Activated T-cell treated with anti-CD3 and anti-CD28 coated beads, Interleukin-2, amount 50 U/mL, for 72 hours (primary cell): ENCODE measurements at places on chromosomes 6 and 20. TPM values are rescaled to one million over a fixed set of nuclear protein-coding genes. Genes with fewer than 3 reads are reported as not detected.

DNA sequence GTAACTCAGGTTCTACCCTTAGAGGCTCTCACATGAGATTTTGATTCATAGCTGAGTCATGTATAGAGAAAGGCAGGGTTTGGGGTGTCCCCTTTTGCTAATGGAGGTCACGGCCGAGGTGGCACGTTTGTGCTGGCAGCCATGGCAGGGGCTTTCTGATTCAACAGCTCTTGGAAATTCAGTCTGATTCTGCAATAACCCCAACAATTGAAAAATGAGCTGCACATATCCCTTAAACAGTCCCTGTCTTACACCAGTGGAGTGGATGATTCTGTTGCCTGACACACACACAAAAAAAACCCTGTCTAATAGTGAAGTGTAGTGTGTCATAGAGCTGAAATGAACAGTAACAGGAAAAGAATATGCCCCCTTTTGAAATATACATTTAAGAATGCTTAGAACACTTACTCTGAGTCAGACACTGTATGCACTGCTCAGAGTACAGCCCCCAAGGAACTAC is 40.4 kb upstream of the ARG1 start:
- H3K36me3 ChIP-seq = peaks cover 2% of the 10 kb centered on the region
- peaks cover 57% of the 10 kb centered on the region for H3K4me1 ChIP-seq
- no peaks in the 10 kb centered on the region for H3K27me3 ChIP-seq
- no peak overlapping the region for H3K27ac ChIP-seq

DNA sequence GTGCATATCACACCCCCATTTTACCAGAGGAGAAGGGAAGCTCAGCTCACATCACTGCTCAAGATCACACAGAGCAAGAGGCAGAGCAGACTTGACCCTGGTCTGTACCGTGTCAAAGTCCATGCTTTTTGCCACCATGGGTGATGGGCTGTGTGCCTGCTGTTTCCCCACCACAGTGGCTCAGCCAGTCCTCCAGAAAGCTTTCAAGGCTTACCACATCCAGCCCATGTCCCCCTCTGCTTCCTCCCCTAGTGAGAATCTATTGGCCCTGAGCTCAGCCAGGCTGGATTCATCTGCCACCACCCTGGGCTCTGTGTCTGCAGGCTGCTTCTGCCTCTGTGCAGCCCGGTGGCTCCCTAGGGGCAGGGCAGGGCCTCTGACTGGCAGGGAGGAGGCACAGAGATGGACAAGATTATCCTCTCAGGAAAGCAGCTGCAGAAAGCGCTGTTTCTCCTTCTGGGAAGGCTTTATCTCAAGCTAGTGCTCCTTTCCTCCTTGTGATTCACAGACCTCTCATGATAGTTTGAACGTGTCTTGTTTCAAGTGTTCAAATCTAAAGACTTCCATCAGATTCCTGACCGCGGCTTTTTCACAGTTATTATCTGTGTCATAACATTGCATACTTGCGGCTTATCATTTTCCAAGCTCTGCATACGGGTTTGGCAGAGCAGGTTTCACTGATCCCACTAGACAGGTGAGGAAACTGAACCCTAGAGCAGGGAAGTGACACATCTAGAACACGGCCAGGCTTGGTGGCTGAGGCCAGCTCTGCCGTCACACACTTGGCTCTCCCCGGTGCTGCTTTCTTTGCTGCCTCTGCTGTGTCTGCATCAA is 37.4 kb downstream of the VEGFA start:
- no peak for DNase-seq
- no peaks in the 10 kb centered on the region for H3K27me3 ChIP-seq
- H3K27ac ChIP-seq = no peak overlapping the region
- no peak overlapping the region for H3K4me3 ChIP-seq
- no peaks in the 10 kb centered on the region for H3K36me3 ChIP-seq
- peaks cover 4% of the 10 kb centered on the region for H3K4me1 ChIP-seq

The OR2J3 gene
- not detected for total RNA-seq

- H3K4me3 ChIP-seq = peak overlapping the region; percentile 44
- H3K27ac ChIP-seq = peak overlapping the region; percentile 79
- peaks cover 71% of the 10 kb centered on the region for H3K4me1 ChIP-seq
- DNase-seq = no peak
- H3K27me3 ChIP-seq = no peaks in the 10 kb centered on the region
- H3K36me3 ChIP-seq = no peaks in the 10 kb centered on the region
Observed at GRCh38 chr6:90444160-90444714, 142.6 kb downstream of the MAP3K7 start.

DNA sequence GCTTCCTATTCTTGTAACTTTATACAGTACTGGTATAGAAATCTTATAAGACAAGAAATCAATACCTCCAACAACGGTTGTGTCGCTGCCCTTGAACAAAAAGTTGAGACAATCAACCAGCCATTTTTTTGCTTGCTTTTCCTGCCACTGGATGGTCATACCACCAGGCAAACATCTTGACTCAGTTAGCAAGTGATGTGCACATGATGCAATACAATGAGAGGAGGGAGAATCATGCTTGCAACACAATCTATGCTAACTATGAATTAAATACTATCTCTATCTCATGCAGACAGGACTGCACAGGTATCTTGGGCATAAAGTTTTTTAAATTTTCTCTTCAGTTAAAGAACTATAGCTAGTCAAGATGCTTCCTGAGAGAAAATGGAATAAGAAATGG is 877.7 kb upstream of the CITED2 start:
- no peak overlapping the region for H3K4me3 ChIP-seq
- H3K36me3 ChIP-seq = no peaks in the 10 kb centered on the region
- no peaks in the 10 kb centered on the region for H3K4me1 ChIP-seq
- H3K27ac ChIP-seq = no peak overlapping the region
